ENCODE measurements at places on chromosomes 7 and 10. TPM values are rescaled to one million over a fixed set of nuclear protein-coding genes. Genes with fewer than 3 reads are reported as not detected.

GRCh38 chr10:126169899-126170298 lies 218.4 kb downstream of the ADAM12 start:
- no peak for DNase-seq

Gene SPAG6
- total RNA-seq, result 4.7 TPM

GRCh38 chr7:15485431-15485830 lies 76.4 kb downstream of the AGMO start:
- DNase-seq, result no peak

DNA sequence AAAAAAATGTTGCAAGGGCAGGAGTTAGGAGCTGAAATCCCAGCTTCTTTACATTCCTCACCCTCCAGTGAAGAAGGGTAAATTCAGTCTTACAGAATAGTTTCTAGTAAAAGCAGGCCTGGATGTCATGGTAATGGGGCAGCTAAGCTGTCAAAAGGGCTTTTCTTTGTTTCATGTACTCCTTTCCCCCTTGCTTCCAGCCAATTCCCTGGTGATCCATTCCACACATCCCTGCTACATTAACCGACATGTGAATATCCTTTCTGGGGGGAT lies 36.0 kb downstream of the RHEB start:
- DNase-seq, result no peak

GRCh38 chr10:123999261-123999660 lies 94.1 kb downstream of the CHST15 start:
- DNase-seq, result no peak

Gene HK1
- total RNA-seq, result 102 TPM

Gene LIPN
- total RNA-seq, result not detected

DNA sequence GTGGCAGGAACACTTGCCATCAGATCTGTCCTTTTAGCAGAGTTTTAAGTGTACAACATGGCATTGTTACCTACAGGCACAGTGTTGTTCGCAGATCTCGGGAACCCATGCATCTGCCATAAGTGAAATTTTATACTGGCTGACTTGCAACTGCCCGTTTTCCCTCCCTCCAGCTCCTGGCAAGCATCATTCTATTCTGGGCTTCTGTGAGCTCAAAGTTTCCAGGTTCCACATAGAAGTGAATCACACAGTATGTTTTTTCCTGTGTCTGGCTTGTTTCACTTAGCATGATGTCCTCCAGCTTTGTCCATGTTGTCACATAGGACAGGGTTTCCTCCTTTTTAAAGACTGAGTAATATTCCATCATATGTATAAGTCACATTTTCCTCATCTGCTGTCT lies 56.6 kb downstream of the C10orf143 start:
- DNase-seq, result no peak

Data from dorsolateral prefrontal cortex (tissue), 122 donors.